ENCODE measurements at places on chromosomes 7 and 10. TPM values are rescaled to one million over a fixed set of nuclear protein-coding genes. Genes with fewer than 3 reads are reported as not detected.
A peak's percentile ranks its signal among the peaks of the same experiment; 100 is the strongest.

DNA sequence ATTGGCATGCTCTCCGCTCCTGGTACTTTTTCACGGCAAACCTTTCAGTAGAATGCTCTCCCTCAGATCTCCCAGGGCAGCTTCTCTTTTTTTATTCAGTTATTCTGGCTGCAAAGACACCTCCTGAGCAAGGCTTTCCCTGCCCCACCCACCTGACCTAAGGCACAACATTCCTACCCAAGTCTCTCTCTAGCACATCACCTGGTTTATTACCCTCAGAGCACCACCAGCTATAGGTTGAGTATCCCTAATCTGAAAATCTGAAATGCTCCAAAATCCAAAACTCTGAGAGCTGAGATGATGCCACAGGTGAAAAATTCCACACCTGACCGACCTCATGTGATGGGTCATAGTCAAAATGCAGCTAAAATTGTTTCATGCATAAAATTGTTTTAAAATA, 99.6 kb downstream of the GLI3 start:
- DNase-seq: no peak

DNA sequence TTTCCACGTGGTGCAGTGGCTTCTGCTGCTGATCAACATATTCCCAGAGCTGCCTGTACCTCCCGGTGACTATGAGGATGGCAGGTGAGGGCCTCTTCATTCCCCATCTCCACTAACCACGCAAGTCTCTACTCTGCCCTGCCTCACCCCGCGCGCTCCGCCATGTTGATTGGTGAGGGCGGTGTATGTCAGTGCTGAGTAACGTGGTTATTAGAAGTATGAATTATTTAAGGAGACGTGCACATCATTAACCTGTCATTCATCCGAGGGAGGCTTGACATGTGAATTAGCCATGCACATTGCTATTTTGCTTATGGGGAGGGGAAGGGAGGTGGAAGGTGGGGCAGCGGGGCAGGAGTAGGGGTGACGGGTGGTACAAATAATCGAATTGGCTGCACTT, 138.6 kb downstream of the SORCS3 start:
- DNase-seq: no peak

GRCh38 chr7:130481898-130482297, 10.0 kb upstream of the MEST start:
- DNase-seq: no peak

GRCh38 chr7:455110-455928, 64.3 kb downstream of the PDGFA start:
- DNase-seq: no peak

DNA sequence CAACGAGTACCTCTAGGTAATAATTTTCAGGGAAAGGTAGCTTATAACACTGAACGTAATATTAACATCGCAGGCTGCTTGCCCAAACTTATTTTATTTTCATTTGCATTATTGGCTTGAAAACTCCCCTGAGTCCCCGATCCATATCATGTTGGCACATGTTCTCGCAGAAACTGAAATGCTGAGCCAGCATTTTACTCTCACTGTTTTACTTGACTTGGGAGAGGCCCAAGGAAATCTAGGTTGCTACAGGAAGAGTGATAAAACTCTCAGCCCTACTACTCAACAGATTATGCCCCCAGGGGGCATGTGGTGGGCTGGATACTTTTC, 183.5 kb upstream of the HABP2 start:
- no peak for DNase-seq

- peak; percentile 79 for DNase-seq
These were observed 996 bp downstream of the ADAM12 start for GRCh38 chr10:126387041-126387921.

DNA sequence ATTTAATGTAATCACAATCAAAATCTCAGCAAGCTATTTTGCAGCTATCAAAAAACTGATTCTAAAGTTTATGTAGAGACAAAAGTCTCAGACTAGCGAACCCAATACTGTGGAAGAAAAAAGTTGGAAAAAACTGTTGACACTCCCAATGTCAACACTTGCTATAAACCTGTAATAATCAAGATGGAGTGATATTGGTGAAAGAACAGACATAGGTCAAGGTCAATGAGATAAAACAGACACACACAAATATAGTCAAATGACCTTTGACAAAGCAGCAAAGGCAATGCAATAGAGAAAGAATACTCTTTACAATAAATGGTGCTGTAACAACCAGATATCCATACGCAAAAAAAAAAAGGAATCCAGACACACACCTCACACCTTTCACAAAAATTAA, 84.5 kb downstream of the ATE1 start:
- no peak for DNase-seq

GRCh38 chr10:77127243-77127642, 510.4 kb downstream of the KCNMA1 start:
- DNase-seq: no peak

- DNase-seq: no peak
These were observed 341 bp downstream of the GOT1 start for GRCh38 chr10:99430116-99430450.

DNA sequence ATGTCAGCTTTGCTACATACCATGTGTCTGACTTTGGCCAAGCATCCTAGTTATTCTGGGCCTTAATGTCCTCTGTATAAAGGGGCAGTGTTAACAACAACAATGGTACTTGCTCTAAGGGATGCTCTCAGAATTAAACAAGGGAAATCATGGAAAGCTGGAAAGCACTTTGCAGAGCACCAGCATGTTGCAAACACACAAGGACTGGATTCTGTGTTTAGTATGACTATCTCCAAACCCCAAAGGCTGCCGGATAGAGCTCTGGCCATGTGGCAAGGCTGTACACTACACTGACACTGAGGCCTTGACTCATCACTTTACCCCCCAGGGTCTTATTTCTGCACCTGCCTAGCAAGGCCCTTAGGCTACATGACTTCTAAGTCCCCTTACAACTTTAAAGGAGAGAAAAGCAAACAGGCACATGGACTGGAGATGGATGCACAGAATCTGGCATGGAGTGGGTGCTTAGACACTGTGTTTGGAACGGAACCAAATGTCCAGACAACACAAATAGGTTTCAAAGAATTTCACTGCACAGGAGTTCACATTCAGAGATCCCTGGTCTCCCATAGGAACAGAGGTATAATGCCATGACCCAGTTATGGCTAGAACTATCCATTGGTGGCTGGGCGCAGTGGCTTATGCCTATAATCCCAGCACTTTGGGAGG, 74.6 kb downstream of the FAM13C start:
- no peak for DNase-seq

DNA sequence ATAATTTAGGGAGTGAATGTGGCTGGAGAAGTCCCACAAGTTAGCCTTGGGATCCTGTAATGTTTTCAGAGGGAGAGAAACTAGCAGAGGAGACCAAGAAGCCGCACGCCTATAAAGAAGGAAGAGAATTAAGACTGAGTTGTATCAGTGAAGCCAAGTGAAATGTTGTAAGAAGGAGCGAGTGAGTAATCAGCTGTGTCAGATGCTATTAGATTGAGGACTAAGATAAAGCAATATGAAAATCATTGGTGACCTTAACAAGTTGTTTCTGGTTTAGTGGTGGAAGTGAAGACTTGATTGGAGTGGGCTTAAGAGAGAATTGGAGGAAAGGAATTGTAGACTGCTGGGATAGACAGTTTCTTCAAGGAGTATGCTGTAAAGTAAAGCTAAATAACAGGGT, 8.8 kb downstream of the CCSER2 start:
- no peak for DNase-seq

RPS24 gene
- 1,458 TPM for total RNA-seq

CTNNA3 gene
- 2.3 TPM for total RNA-seq

NPTX2 gene
- total RNA-seq: 0.44 TPM

SSBP1 gene
- total RNA-seq: 130 TPM

H2BK1 gene
- total RNA-seq: not detected
